ENCODE measurements at places on chromosomes 4 and X. TPM values are rescaled to one million over a fixed set of nuclear protein-coding genes. Genes with fewer than 3 reads are reported as not detected.

TRIM75 gene
- total RNA-seq: not detected

ZNF630 gene
- 2.1 TPM for total RNA-seq

CPE gene
- 10.9 TPM for total RNA-seq

CCDC110 gene
- 2.9 TPM for total RNA-seq

DDX60 gene
- 2.7 TPM for total RNA-seq

PF4V1 gene
- total RNA-seq: not detected

ARHGEF38 gene
- total RNA-seq: not detected

COX7B2 gene
- not detected for total RNA-seq

CSAG1 gene
- 1.5 TPM for total RNA-seq

DIPK2B gene
- not detected for total RNA-seq

CXorf49 gene
- total RNA-seq: not detected

PGAM4 gene
- total RNA-seq: not detected

BMX gene
- not detected for total RNA-seq

PAGE2 gene
- total RNA-seq: not detected

REELD1 gene
- total RNA-seq: not detected

GABRQ gene
- 8.6 TPM for total RNA-seq

GLUD2 gene
- total RNA-seq: 1.4 TPM

All from WTC11 (cell line).